Effector memory CD4-positive, alpha-beta T cell (primary cell): ENCODE measurements at places on chromosomes 6 and 20.

- no peak for DNase-seq
These were observed 16.9 kb upstream of the IL17F start for GRCh38 chr6:52261229-52261628.

DNA sequence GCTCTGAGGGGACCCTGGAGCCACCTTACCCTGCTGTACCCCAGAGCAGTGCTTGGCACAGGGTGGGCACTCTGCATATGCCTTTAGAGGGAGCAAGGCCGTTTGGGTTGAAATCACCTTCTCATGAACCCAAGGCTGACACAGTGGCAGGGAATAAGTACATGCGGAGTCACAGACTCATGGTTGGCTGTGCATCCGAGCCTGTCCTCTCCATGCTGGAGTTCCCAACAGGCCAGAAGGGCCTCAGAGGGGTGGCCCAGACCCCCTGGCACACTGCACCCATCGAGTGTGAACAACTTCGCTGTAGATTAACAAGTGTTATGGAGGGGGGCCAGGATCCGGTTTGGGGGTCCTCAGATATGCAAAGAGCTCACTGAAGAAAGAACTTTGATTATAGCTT, 21.0 kb upstream of the IRF4 start:
- DNase-seq: no peak

- no peak for DNase-seq
These were observed 153.7 kb upstream of the OLIG3 start for GRCh38 chr6:137647762-137648447.

DNA sequence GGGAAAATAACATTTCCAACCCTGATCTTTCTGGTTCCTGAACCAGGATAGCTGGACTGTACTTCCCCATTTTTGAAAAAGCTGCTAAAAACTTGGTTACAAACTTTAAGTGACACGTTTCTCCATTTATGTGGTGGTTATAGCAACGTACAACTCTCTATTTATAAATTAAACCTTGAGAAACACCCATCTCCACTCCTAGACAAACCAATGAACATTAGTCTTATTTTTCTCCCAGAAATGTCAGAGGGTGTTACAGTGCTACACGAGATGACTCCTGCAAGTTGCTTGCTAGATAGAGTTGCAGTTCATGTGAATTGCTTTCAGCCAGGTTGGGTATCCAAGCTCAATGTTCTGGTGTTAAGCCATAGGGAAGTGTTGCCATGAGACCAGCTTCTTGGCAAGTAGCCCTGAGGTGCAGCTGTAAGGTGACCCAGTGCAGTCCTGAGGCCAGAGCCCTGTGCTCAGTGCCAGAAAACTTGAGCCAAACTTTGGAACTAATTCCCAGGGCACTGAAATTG, 51.3 kb upstream of the REV3L start:
- DNase-seq: no peak

DNA sequence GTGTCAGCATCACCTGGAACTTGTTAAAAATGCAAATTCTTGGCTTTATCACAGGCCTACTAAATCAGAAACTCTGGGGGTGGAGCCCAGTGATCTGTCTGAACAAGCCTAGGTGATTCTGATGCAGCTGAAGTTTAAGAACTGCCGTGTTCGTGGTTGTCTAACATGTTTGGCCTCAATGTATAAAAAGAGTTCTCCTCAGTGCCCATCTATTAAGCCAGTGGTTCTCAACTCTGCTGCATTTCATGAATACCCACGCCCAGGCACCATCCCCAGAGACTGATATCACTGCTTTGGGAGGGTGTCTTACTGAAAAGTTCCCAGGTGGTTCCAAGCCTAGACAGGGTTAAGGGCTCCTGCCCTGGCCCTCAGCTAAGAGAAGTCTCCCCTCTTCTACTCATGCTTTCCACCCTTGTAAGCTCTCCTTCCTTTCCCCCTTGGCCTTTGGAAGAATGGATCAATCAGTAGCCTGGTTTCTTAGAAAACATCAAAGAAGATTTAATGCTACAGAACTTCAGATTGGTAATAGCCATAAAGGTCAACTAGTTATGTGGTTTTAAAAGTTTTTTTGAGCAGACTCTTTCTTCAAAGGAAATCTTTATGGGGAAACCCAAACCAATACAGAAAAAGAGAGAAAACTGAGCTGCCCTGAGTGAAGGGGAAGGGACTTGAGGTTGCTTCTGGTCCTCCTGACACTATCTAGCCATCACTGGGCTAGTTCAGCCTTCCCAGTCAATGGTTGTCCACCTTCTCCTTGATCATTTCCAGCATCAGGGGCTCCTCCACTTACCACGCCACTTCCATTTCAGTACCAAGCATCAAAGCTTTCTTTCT, 38.9 kb upstream of the TNFAIP3 start:
- no peak for DNase-seq
